ENCODE measurements at places on chromosomes 11 and 22. TPM values are rescaled to one million over a fixed set of nuclear protein-coding genes. Genes with fewer than 3 reads are reported as not detected.

DNA sequence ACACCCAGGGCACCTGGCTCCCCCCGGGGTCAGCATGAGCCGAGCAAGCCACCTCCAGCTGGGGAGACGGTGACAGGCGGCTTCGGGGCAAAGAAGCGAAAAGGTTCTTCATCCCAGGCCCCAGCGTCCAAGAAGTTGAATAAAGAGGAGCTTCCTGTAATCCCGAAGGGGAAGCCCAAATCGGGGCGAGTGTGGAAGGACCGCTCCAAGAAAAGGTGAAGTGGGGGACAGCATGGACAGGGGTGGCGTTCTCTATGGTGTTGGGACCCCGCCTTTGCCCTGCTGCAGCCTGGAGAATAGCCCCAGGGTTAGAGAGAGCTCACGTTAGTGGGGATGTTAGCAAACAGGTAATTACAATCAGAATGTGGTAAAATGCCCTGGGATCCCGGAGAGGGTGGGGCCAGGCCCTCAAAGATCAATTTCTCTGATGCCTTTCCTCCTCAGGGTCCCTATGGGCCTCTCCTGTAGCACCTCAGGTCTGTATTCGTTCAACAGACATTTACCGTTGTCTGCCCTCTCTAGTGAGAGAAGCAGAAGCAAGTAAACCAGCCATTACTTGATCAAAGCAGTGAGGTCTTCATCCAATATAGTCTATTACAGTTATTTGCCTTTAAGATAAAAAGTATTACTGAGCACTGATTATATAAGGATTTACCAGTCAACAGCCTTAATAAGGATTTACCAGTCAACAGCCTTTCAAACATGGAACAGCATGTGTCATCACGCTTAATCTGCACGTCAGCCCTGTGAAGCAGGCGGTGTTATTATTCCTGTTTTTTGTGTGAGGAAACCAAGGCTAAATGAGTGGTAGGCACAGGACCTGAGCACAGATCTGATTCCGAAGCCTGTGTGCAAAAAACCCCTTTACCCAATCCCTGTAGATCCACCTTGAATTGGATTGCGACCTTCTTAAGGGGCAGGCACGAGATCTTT, 1.0 kb downstream of the CCDC86 start:
- DNase-seq: no peak

- no peak for DNase-seq
Observed at GRCh38 chr22:22398530-22399327, 109.8 kb downstream of the ZNF280B start.

- no peak for DNase-seq
Observed at GRCh38 chr22:46748206-46748907, 10.3 kb upstream of the CERK start.

- DNase-seq: no peak
Observed at GRCh38 chr11:46357483-46357936, 10.2 kb downstream of the DGKZ start.

- DNase-seq: no peak
Observed at GRCh38 chr11:113618360-113618759, 87.7 kb downstream of the TMPRSS5 start.

DNA sequence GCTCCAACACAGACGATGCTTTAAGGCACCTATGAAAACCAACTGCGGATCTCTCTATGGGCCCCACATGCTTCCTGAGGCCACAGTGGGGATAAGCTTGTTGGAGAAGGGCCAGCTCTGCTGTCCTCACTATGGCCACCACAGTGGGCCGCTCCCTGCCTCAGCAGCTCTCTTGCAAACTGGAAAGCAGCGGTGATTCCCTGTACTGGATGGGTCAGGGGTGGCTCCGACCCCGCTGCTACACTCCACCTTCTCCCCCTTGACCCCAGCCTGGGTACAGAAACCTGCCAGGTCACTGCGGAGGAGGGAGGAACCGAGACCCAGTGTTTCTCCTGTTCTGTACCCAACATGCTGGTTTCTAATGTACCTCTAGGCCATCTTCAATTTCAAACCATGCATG, 403.9 kb downstream of the CTTN start:
- DNase-seq: no peak

GRCh38 chr11:11119917-11120316, 233.1 kb downstream of the CSNK2A3 start:
- DNase-seq: no peak

DNA sequence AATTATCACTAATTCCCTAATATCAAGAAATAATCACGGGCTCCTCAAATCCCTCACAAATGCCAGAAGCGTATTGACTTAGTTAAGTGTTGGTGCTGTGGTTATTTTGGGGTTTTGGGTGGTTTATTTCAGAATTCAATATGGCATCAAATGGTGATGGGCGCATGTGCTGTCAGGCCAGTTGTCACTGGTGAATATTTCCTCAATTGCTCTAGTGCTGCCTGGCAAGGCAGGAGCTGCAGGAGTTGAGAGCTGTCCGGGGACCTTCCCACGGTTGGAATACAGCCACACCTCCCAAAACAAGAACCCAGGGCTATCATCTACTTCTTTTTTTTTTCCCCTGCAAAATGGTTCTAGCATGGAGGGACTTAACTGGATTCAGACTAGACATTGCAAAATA, 10.3 kb downstream of the IGLL5 start:
- DNase-seq: no peak

- DNase-seq: no peak
Observed at GRCh38 chr11:12435264-12435663, 57.9 kb downstream of the PARVA start.

DNA sequence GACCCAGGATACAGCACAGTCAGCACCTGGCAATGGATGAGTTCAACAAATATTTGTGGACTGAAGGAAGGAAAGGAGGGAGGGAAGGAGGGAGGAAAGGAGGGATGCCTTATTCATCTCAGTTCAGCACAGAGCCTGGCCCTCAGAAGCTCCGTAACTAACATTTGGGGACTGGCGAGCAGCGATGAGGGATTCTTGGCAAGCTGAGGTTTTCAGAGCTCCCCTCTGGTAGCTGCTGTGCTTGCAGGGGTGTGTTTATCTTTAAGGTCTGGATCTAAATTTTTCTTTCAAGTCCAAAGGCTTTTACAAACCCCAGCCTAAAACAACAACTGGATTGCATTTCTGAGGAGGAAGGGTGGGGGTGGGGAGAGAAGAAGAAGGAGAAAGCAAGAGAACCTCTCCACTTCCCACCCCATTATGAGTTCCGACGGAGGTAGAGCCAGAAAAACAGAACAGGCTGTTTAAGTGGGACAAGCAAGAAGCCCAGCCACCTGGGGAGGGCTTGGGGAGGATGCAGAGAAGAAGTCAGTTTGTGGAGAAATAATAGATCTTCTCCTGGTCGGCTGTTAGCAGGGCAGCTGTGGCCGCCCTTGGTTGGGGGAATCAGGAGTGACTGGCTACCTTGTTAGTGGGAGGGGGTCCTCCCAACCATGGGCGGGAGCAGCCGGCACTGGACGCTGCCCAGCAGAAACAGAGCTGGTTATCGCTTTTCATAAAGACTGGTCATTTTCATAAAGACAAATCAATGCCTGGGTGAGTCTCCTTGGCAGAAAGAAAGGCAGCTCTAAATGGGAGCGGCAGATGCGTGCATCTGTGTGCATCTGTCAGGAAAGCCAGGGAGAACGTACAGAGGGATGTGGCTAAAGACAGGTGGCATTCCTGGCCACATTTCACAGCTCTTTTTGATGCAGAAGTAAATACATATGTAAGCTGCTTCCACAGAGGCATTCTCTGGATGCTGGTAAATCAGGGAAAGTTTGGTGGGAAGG, 78.0 kb downstream of the TSPAN18 start:
- DNase-seq: no peak

DNA sequence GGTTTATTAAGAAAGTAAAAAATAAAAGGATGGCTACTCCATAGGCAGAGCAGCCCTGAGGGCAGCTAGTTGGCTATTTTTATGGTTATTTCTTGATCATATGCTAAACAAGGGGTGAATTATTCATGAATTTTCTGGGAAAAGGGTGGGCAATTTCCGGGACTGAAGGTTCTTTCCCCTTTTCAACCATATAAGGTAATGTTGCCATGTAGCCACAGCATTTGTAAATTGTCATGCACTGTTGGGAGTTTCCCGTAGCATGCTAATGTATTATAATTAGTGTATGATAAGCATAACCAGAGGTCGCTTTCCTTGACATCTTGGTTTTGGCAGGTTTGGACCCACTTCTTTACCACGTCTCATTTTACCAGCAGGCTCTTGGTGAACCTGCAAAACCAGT, 610.4 kb upstream of the B3GAT1 start:
- DNase-seq: no peak

DNA sequence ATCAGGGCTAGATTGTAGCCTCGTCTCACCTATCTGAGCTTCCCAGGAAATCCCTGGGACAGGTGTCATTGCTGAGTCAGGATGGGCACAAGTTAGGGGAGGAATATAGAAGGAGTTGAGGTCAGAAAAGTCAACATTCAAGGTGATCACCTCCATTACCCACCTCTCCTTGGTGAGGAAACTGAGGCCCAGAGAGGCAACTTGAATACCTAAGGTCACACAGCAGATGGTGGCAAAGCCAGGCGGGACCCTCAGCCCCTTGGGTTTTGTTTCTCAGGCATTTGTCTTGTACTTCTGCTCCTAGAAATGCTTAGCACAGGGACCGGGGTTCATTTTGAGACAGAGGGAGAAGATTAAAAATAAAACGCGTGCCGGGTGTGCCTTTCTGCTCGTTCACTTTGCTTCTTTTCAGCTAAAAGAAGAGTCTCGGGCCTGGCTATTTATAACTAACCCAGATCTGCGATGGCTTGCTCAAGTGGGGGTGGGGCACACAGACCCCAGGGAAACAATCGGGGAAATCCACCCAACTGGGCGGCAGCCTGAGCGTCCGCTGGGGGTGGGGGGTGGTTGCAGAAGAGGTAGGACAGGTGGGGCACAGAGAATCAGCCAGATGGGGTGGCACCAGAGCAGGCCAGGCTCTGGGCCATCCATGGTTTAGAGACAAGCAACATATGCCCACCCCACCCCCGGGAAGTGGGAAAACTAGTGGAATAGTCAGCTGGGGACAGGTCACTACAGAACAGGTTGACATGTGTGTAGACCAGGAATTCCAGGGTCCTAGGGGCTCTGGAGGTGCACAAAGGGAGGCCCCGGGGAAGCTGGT, 3.9 kb upstream of the GNAZ start:
- peak; percentile 1 for DNase-seq

DNA sequence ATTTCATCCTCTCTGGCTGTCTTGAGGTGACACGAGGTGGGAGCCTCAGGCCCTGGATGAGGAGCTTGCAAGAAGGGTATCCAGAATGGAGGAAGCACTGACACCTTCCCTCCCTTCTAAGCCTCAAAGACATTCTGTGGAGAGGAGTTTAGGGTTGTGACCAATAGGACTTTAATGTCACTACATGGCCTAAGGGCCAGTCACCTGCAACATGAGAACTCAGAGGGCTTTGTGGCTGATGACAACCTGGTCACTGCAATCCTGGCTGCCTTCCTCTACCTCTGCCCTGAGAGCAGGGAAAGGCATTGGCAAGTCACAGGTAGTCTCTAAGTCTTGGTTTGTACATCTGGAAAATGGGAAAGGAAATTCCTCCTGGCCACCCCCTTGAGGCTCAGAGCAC, 33.7 kb downstream of the PISD start:
- DNase-seq: no peak

DNA sequence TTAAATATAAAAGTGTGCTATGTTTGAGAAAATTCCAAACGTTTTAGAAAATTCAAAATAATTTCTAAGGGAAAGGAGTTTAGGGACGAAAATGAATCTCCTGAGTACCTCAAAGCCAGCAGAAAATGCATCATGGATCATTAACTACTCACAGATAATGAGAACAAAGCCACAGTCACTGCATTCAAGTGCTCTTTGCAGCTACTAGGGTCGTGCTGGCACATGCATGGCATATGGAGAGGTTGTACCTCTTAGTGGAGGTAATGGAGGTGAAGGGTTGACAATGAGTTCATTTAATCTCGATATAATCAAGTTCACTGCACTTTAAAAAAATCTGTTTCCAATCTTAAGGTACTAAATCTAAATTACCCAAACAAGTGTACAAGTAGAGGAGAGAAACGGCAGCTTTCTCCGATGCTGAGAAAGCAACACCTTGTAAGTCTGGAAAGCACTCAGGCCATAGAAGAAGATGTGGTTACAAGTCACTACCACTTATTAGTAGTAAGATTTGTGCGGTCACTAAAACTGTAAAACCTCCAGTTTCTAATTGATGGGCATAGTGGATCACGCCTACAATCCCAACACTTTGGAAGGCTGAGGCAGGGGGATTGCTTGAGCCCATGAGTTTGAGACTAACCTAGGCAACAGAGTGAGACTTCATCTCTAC, 261.1 kb upstream of the ANO3 start:
- DNase-seq: no peak

CHRDL2 gene
- not detected for total RNA-seq

MADD gene
- total RNA-seq: 55.6 TPM

EWSR1 gene
- 458 TPM for total RNA-seq

GVQW3 gene
- 2.2 TPM for total RNA-seq
